ENCODE measurements at places on chromosomes 7 and 10.
A peak's percentile ranks its signal among the peaks of the same experiment; 100 is the strongest.

DNA sequence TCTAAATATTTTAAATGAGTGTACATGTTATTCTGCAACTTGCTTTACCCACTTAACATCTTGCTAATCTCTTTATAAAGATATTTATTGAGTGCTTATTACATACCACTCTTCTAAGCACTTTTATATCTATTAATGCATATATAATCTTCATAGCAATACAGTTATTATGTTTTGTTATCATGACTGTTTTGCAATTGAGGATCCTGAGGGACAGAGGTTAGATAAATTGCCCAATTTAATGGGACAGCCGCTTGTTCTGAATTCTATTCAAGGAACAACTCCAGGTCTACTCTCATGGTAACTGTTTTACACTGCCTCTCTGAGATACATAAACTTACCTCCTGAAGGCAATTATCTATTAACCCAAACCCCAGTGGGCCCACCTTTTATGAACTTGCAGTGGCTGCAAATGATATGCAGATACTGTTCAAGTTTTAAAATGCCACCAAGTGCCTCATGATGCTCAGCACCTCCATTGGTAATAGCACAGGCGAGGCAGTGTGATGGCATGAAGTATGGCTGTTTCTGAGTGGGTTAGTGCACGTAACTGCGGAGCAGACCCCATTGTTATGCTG is 60.5 kb downstream of the PON1 start:
- no peak for DNase-seq

- no peak for DNase-seq
Observed at GRCh38 chr10:17851611-17852010, 42.5 kb downstream of the MRC1 start.

- DNase-seq = no peak
Observed at GRCh38 chr7:1078985-1079384, 8.9 kb upstream of the GPER1 start.

DNA sequence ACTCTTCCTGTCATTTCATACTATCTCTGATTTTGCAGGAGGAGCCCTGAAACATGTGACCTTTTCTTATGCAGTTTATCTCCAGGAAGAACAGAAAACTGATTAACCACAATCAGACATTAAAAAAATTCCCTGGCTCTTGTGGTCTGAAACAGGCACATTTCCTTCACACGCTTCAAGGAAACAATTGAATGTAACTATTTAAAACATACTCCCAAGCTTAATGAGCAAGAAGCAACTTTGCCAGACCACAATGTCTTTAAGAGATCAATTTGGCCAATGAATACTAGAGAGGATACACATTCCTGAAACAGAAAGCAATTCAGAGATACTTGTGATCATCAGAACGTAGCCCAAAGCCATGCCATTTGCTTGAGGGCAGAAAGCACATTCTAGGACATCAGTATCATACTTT is 65.8 kb downstream of the PIP4K2A start:
- DNase-seq = no peak

DNA sequence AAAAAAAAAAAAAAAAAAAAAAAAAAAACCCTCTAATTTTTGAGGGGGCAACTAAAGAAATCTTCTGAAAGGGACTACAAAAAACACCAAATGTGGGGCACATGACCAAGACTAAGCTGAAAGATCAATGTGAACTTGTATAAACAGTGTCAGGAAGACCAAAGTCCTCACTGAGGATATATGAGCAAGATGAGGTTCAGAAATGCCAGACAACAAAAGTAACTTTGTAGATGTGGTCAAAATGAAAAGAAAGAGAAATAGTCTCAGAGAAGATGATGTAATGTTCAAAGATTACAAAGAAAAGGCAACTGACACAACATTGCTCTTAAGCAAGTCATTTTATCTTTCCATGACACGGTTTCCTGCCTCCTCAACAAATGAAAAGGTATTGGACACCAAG is 48.7 kb upstream of the PTPRZ1 start:
- DNase-seq = no peak

DNA sequence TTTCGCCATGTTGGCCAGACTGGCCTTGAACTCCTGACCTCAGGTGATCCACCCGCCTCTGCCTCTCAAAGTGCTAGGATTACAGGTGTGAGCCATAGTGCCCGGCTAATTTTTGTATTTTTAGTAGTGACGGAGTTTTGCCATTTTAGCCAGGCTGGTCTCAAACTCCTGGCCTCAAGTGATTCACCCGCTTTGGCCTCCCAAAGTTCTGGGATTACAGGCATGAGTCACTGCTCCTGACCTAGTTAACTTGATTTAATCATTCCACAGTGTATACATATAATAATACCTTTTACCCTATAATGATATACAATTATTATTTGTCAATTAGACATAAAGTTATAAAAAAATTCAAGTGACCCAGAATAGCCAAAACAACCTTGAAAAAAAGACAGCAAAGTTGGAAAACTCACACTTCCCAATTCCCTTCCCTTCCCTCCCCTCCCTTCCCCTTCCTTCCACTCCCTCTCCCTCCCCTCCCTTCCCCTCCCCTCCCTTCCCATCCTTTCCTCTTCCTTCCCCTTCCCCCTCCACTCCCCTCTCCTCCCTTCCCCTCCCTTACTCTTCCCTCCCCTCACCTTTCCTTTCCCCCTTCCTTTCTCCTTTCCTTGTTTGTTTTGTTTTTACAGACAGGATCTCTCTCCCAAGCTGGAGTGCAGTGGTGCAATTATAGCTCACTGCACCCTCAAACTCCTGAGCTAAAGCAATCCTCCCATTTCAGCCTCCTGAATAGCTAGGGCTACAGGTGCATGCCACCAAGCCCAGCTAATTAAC is 14.8 kb upstream of the ZMIZ2 start:
- DNase-seq = no peak

DNA sequence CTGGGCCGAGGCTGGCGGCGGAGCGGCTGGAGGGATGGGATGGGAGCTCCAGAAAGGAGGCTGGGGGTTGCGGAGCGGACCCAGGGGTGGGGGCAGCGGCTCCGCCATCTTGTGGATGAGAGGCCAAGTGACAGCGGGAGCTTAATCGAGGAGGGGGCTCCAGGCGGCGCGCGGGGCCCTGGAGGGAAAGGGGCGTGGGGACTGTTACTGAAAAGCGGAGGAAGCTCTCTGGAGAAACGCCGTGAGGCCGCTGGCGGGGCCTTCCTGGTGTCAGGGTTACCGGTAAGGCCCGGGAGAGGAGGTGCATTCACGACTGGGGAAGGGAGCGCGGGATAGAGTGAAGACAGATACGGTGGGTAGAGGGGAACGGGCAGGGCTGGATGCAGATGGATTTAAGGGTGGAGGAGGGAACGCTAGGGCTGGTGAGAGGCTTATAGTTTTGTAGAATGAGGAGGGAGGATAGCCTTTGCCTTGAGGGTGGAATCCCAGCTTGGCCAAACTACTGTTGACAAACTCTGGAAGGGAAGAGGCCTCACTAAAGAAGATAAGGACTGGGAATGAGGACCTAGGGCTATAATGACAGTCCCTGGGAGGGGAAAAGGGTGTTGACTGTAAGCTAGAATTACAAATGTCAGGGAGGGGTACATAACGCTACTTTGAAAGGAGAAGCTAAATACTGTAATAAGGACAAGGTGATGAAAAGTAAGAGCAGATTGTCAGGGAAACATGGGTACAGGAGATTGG is 535 bp downstream of the BTRC start:
- no peak for DNase-seq

DNA sequence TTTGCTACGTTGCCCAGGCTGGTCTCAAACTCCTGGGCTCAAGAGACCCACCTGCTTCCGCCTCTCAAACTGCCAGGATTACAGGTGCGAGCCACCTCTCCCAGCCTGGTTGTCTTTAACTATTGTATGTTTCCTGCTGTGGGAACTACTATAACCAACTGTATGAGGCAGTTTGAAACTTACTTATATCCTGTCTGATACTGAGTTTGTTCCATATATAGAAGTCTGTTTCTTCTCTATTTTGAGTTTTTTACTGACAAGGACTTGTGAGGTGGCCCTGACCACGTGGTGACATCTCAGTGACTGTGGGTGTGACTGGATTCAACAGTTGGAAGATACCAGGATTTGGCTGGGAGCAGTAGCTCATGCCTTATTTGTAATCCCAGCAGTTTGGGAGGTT is 14.2 kb downstream of the FBH1 start:
- DNase-seq = no peak

GRCh38 chr10:48898426-48898825 is 41.2 kb downstream of the LRRC18 start:
- no peak for DNase-seq

- DNase-seq = no peak
Observed at GRCh38 chr10:114437473-114438292, 33.4 kb upstream of the AFAP1L2 start.

DNA sequence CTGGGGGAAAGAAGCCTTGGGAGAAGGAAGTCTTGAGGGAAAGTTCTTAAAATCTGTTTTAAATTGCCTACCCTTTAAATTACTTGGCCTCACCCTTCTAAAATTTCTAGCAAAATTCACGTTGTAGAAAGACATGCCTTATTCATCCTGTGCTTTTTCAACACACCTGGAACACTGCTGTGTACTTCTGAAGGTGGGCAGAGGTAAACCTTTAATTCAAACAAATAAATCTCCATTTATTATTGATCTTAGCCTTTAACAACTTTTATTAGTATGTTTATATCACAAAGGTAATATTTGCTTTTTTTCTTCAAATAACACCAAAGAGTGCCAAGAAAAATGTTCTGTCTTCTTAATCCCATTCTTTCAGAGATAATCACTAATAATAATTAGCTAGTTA is 30.7 kb downstream of the DNAJB9 start:
- DNase-seq = no peak

DNA sequence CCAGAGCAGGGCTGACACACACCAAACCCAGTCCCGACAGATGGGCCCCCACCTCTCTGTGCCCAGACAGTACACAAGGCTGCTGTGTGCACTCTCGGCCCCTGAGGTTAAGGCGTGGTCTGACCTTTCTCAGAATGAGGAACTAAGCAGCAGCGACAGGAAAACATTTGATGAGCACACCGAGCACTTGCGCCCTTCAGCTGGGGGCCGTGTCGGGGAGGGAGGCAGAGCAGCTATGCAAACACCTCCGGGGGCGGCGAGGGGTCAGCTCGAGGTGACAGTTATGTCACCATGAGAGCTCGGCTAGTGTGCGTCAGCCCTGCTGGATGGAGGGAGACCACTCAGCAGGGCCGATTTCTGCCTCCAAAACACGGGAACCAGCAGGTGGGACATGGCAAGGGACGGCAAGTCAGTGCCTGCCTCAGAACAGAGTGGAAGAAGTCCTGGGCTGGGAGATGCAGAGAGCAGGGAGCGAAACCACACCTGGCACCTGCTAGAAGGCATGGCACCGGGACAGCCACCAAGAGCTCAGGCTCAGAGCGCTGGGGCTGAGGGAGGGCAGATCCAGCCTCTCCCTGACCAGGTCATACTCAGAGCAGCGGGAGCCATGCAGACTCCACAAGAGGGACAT is 57.4 kb downstream of the CHST15 start:
- no peak for DNase-seq

GRCh38 chr10:116802474-116802873 is 46.8 kb upstream of the ENO4 start:
- no peak for DNase-seq

- no peak for DNase-seq
Observed at GRCh38 chr10:14020037-14020664, 310.6 kb downstream of the FRMD4A start.

- no peak for DNase-seq
Observed at GRCh38 chr10:12189426-12189825, 6.3 kb downstream of the NUDT5 start.

DNA sequence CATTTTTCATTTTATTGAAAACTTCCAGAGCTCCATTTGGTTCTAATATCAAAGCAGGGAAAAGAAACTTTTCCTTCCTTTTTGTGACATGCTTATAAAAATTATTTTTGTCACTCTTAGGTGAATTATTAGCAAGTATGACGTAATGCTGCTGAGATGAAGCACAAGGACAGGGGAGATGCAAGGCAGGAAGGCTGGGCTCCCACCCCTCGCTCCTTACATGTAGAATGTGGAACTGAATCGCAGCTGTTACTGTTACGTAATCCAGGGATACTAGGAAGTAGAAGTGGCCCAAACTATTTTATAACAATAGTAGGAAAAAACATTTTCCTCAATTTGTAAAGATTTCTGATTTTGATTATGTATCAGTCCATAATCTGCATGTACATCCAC is 17.1 kb upstream of the GTPBP4 start:
- DNase-seq = no peak

GRCh38 chr7:38699471-38699870 is 68.3 kb upstream of the AMPH start:
- no peak for DNase-seq

- DNase-seq = no peak
Observed at GRCh38 chr10:59037018-59037389, 139.4 kb upstream of the PHYHIPL start.

- DNase-seq = no peak
Observed at GRCh38 chr10:15784662-15785300, 65.1 kb upstream of the ITGA8 start.

DNA sequence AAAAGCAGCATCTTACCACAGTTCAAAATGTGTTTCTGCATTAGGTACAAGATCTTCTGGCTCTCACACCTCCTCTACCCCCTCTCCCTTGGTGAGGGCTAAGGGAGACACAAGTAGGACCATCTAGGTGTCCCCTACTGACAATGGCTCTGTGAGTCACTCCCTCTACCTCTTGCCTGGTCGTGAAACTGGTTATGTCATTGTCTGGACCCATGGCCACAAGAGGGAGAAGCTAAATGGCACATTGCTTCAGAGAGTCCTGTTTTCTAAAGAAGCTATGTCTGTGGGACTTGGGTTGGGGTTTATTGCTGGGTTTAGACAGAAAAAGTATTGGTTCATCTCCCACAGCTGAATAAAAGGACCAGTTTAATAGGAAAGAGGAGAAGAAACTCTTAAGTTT is 4.0 kb upstream of the PLXNA4 start:
- no peak for DNase-seq

DNA sequence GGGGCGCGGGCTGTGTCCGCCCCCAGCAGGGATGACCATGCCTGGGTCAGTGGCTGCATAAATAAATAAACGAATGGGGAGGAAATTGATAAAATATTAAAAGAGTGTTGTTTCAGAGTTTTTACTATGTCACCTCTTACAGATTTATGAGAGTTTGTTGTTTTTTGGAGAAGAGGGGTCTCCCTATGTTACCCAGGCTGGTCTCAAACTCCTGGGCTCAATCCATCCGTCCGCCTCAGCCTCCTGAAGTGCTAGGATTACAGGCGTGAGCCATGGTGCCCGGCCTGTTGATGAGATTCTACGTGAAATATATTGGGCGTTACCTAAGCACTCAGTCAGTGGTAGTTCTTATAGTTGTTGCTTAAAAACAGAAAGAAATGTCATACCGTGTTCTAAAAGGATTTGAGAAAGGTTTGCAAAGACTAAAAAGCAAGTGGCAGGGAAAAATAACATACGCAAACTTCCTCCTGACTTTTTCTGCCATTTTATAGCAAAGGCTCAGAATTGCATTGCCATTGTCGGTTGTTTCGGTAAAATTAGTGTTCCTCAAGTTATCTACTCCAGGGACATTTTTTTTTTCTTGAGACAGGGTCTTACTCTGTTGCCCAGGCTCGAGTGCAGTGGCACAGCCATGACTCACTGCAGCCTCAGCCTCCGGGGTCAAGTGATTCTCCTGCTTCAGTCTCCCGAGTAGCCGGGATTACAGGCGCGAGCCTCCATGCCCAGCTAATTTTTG is 39.5 kb upstream of the FOXK1 start:
- no peak for DNase-seq

GRCh38 chr10:24513155-24513554 is 210.5 kb downstream of the ARHGAP21 start:
- peak; percentile 24 for DNase-seq
